Left hindlimb (tissue), 1 donor: ENCODE measurements at places on chromosomes 1 and 21.

DNA sequence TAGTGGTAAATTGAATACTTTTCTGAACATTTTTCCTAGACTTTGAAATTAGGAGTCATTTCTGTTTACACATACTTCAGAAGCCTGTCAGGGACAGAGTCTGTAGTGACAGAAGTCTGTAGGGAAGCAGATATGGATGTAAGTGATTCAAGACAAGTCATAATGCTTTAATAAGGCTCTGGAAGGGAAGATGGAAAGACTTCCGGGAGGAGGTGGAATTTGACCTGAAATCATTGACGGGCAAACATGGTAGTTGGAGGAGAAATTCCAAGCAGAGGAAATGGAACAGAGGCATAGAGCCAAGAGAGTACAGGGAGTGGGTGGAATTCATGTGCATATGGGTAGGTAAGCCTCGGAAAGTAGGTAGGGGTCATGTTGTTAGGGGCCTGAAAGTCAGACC, 22.5 kb downstream of the CAMTA1 start:
- DNase-seq: no peak

- no peak for DNase-seq
These were observed 165.8 kb downstream of the LYPLAL1 start for GRCh38 chr1:219339466-219339865.

GRCh38 chr1:209154912-209155311, 428.6 kb upstream of the CAMK1G start:
- DNase-seq: peak; percentile 43

GRCh38 chr1:159587461-159587951, at the start of gene APCS:
APCS (plus strand) TSS chr1:159587826; CDS start chr1:159587922, 96 bp downstream.
- no peak for DNase-seq

- DNase-seq: peak; percentile 74
These were observed 743 bp downstream of the PHF13 start for GRCh38 chr1:6614019-6614928.

- no peak for DNase-seq
These were observed 17.2 kb downstream of the TADA1 start for GRCh38 chr1:166858726-166859419.

DNA sequence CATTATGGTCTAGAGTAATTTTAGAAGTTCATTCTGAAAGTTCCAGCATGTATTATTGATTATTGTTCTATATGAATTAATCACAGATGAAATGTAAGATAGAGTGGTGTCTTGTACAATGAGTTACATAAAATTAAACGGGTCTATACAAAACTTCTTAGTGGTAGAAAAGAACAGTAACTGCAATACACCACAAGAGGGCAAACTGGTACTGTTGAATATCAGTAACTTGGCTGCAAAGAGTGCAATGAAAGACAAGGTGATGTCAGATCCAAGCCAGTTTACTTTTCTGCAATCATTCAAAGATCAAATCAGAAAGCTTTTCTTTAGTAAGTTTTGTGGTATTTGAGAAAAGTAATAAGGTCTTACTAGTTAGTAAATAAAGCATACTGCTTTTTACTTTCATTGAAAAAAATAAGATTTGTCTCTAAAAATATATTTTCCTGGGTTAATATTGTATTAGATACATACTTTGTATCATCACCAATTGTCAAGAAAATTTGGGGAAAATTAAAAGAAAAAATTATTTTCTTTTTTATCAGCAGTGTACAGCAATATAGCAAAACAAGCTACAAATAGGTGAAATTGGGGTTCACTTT, 66.4 kb upstream of the BTG3 start:
- no peak for DNase-seq

- no peak for DNase-seq
These were observed 6.2 kb downstream of the KCNK1 start for GRCh38 chr1:233620065-233620464.

GRCh38 chr1:98931128-98931835, 73.4 kb downstream of the PLPPR5 start:
- DNase-seq: no peak

- no peak for DNase-seq
These were observed 346.6 kb upstream of the RUNX1 start for GRCh38 chr21:35395728-35396127.

- no peak for DNase-seq
These were observed 256.6 kb downstream of the CTH start for GRCh38 chr1:70667494-70668170.

DNA sequence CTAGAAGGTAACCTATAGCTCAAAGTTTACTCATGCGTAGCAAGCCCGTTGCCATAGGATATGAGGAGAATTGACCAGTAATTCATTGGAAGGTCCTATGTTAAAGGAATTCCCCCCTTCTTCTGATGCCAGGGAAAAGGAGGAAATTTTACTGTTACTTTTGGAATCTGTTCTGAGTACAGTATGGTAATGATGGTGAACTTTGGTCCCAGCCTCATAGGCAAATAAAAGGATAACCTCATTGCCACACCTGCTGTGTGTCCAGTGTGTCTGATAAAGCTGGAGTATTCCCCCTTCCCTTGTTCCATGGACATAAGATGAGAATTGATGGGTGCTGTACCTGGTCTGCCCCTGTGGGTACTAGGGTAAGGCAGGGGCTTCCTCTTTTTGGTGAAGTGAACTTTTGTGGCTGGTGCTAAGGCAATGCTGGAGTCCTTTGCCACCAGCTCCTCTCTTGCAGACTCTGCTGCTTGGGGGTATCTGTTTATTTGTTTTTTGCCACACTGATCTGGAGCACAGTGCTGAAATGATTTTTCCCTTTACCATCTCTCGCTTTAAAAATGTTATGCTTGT, 22.2 kb downstream of the MPZ start:
- no peak for DNase-seq

- no peak for DNase-seq
These were observed 358.9 kb downstream of the RPS6KC1 start for GRCh38 chr1:213409971-213410370.

- no peak for DNase-seq
These were observed 3.0 kb upstream of the TMEM54 start for GRCh38 chr1:32903991-32904785.

- no peak for DNase-seq
These were observed 62.8 kb downstream of the RHOU start for GRCh38 chr1:228798035-228798434.

- no peak for DNase-seq
These were observed 61.5 kb upstream of the RGS2 start for GRCh38 chr1:192747301-192747700.

- DNase-seq: no peak
These were observed 73.0 kb upstream of the TLR5 start for GRCh38 chr1:223216074-223216473.

- DNase-seq: peak; percentile 78
These were observed 272.7 kb downstream of the FOXD2 start for GRCh38 chr1:47710329-47711071.

DNA sequence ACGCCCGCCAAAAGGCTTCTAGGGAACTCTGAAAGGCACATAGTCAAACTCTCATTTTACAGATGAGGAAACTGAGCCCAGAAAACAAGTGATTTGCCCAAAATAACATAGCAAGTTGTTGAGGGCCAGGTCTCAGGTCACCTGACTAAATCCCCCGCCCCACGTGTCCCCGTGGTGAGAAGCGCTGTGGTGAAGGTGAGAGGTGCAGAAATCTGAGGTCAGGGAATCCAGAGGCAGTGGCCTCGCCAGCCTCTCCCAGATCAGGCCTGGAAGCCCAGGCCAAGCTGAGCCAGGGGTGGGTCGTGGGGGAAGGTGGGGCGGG, 5.1 kb downstream of the HDGF start:
- DNase-seq: no peak

DNA sequence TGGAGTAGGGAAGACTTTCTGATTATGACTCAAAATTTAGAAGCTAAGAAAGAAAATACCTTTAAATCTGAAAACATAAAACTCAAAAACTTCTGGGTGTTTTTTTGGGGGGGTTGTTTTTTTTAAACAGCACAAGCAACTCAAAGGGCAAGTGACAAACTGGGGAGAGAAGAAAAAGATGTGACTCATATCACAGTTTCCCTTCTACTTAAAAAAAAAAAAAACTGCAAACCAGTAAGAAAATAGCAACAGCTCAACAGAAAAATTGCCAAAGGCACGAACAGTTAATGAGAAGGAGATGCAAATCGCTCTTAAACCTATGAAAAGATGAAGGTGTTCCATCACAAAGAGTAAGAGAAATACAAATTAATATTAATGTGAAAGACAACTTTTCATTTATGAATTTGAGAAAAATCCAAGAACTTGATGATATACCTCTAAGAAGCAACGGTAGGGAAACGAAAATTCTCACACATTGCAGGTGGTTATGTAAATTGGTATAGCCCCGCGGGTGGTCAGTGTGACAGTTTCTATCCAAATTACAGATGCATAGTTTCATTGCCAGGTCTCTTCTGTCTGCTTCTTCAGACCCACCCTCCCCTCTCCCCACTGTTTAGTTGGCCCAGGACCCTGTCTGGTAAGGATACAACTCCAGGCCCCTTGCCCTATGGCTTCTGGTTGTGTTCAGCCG, 9.0 kb downstream of the IFNAR2 start:
- DNase-seq: no peak

DNA sequence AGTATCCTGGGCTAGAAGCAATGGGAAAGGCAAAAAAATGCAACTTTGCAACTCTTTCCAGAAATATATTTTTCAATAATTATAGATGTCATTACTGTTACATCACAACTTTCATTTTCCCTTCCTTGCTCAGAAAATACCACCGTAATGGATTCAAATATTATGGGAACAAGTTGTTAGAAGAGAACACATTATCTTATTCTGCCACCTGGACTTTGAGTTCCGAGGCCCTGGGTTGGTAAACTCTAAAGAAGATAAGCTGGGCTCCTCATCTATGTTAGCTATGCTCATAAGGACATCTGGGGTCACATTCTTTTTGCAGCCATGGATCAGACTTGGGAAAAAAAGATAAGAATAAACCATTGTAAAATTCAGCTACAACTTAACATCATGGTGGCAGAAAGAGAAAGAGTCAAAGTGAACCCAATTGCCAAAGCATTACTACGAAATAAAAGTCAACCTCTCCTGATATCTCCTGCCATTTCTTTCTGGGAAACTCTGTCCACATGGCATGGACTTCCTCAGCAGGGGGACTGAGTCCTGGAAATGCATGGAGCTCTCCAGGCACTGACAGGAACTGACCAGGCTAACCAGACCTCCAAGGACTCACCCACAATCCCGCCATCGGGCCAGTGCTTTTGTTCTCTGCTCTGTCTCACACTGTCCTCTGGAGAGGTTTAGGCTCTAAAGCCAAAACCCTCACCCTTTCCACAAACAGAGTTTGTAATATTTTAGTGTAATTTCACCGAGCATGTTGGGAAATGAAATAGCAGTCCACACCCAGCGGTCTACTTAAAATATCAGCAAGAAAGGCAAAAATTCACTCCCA, 499.1 kb upstream of the RUNX1 start:
- DNase-seq: no peak

DNA sequence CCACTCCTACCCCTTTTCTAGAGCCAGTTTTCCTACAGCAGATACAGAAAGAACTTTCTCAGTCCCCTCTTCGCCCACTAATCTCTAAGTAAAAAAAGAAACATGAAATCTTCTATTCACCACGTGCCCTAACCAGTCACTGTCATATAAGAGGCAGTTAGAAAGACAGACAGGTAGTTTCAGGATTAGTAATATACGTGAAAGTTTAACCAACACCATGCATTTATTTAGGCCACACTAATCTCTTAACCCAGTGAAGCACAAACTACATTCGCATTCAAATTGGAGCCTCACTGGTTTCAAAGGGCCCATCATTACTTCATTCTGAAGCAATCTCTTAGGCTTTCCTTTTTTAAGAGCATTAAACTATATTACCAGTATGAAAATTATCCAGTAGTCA, 10.1 kb downstream of the GPATCH2 start:
- no peak for DNase-seq

- DNase-seq: no peak
These were observed 4.3 kb upstream of the PLEKHG5 start for GRCh38 chr1:6495540-6496364.

- DNase-seq: peak; percentile 32
These were observed 1.1 kb upstream of the PRDM16 start for GRCh38 chr1:3067671-3068563.

GRCh38 chr1:94395231-94395630, 23.0 kb upstream of the ABCD3 start:
- no peak for DNase-seq

DNA sequence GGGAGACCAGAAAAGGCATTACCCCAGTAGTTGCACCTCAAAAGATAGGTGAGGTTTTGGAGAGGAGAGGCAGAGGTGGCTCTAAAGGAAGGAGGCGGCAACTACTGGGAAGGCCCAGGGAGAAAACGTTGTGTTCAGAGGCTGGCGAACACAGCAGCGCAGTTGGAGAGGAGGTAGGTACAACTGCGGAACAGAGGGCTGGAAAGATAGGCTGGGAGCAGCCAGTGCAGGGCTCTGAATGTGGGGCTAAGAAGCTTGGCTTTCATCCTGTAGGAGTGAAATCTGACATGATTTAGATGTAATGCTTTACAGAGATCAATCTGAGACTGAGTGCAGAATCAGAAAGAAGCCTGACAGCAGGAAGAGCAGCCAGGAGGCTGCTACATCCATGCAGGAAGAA, 13.0 kb downstream of the RIMS3 start:
- no peak for DNase-seq
